ENCODE measurements at places on chromosomes 11 and 22.

- DNase-seq, result peak; percentile 97
Measured at GRCh38 chr11:65110354-65110861, 1.3 kb upstream of the TM7SF2 start.

GRCh38 chr11:117663414-117663813, 133.6 kb downstream of the DSCAML1 start:
- no peak for DNase-seq

- no peak for DNase-seq
Measured at GRCh38 chr11:130464291-130464812, 15.9 kb downstream of the ADAMTS15 start.

DNA sequence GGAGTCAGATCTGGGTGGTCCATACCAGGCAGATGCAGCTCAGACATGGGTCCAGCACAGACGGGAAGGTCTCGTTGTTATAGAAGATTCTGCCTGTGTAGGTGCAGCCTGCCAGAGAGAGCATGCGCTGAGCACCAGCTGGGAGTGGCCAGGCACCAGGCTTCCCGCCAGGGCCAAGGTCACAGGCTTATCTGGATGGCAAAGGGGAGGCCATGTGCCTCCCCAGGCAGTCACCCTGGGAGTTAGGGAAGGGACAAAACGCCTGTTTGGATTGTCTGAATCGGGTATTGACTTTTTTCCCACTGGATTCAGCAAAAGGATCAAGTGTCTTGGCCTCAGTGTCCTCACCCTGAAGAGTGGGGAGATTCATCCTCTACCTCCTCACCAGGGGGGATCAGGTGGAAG, 26.5 kb downstream of the PGA5 start:
- no peak for DNase-seq

- no peak for DNase-seq
Measured at GRCh38 chr11:125460275-125460674, 35.8 kb downstream of the FEZ1 start.

DNA sequence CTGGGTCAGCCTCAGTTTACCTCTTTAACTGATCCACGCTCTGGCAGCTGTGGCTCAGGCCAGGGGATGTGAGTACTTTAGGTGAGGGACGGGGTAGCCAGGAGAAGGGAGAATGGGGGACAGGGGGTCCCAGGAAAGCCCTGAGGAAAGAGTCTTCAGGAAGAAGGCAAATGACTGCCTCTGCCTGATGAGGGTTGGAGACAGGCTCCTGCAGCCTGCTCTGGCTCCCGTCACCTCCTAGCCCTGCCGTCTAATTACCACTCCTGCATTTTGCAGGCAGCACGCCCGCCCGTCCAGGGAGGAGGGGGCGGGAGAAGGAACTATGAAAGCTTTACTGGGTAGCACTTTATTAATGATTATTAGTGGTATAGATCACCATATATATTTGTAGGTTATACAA, 116.6 kb downstream of the CEP164 start:
- DNase-seq, result no peak

DNA sequence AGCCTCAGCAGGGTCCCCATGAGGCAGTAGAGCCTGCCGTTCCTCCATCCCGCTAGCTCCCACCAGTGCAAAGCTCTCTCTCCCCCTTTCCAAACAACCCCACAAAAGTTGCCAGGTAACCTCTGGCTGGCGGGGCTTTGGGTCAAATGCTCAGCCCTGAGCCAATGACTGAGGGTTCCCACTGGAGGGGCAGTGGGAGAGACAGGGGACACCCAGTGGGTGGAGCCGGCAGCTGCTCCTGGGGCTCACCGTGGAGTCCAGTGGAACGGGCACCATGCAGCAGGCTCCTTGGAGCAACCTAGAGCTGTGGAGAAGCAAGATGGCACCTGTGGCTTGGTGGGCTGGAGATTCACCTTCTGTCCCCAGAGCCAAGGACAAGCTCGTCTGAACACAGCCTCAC, 25.0 kb upstream of the PPARA start:
- DNase-seq, result no peak

DNA sequence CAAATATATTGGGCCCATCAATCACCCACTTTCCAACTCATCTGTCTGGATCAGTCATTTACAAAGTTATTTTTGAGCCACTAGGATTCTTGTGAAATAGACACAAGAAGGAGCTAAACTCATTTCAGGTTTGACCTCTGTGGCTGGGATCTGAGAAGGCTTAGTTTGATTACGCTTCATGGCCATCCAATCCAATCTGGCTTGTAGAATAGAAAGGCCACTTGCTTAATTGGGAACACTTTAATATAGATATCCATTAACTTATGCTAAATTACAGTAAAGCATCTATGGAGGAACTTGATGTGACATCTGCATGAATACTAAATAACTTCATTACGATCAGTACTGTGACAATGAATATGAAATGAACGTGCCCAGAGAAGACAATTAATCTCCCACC, 284.2 kb downstream of the ST3GAL4 start:
- DNase-seq, result no peak

- no peak for DNase-seq
Measured at GRCh38 chr11:1448882-1449281, 37.7 kb downstream of the MOB2 start.

DNA sequence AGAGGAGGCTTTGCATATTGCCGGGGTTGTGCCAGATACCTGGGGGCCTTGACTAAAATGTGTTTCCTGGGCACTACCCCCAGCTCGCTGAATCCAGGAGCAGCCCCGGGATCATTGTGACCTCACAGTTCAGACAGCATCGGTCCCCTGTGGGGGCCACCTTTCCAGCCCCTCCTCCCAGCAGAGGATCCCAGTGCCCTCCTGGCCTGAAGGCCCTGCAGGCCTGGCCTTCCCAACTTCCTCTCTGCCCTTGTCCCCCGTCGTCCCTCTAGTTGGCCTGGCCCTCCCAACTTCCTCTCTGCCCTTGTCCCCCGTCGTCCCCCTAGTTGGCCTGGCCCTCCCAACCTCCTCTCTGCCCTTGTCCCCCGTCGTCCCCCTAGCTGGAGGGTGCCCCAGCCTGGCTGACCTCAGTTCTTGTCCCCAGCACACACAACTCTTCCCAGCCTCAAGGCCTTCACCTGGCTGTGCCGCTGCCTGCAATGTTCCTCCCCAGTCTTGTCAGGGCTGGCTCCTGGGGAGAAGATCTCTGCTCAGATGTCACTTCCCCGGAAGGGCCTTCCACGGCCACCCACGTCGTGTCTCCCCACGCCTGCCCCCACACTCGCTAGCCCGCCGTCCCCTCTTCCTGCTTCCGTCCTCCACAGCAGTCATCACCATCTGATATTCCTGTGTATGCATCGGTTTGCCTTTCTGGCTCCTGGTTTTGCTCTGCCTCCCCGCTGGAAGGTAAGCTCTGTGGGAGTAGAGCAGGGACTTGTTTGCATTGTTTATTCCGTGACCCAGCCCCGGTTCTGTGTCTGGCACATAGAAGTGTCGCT, 12.6 kb upstream of the ANO1 start:
- no peak for DNase-seq

GRCh38 chr22:49150801-49151221, 676.9 kb downstream of the BRD1 start:
- DNase-seq, result no peak

- DNase-seq, result no peak
Measured at GRCh38 chr11:62479631-62480201, 60.9 kb downstream of the SCGB1A1 start.

GRCh38 chr11:96338910-96339705, 3.9 kb downstream of the MAML2 start:
- DNase-seq, result peak; percentile 42
